ENCODE measurements at places on chromosomes 3 and 15.

DNA sequence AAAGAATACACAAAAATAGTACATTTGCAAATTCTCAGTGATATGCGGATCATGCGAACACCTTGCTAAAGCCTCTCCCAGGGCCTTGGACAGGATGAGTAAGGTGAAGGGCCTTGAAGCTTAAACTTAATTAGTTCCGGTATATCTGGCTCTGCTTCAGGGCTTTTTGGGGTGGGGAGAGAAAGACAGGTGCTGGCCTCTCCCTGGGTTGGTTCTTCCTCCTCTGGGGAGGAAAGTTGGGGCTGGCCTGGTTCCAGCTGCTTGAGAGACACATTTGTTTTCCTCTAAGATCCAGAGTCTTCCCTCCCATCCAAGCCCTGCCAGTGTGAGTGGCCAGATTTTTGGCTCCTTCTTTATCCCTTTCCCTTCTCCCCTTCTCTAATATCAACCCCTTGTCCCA, 64.7 kb upstream of the EPHB3 start:
- DNase-seq, result no peak

DNA sequence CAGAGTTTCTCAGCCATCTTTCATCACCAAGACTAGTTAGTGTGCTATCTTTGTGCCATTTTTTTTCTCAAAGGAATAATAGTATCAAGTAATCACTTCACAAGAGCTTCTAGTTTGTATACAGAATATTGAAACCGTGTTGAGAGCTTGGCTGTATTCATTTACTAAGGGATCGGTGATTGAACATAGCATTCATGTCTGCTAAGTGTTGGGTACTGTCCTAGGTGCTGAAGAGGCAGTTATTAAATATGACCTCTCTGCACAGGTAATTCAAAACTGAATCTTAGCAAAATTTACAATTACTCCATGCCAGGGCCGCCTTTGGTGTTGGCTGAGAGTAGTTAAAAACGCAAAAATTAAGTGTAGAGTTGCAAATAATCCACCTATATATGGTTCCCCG, 355.3 kb upstream of the RORA start:
- no peak for DNase-seq

DNA sequence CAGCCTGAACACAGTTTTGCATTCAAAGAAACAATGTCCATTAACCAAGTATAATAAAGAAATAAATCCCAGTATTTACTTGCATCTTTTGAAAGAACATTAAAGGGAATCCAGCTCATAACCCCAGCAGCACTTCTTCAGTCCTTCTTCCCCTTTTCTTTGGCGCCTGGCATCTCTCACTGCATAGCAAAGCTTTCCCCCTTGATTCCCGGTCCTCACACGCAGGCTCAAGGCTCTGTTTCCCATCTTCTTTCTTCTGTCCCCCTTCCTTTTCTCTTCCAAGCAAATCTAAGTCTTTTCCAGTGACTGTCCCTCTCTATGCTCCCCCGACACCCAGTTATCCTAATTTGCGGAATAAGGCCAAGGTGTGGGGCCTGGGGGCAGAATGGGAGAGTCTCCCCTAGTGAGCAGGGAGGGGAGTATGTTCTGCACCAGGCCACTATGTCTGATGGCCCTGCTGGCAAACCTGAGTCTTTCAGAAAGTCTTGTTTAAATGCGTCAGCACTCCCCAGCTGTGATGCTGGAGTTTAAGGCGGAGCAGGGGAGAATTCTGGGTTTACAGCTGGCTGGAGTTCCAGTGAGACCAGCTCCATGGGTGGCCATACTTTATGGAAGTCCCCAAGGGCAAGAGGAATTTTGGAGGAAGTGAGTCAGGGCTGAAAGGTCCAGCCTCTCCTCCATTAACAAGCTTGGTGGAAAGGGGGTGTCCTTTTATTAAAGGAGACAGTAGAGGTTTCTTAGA, 42.1 kb downstream of the GOLGA6A start:
- no peak for DNase-seq

GRCh38 chr15:99139276-99139675, 34.4 kb downstream of the SYNM start:
- no peak for DNase-seq

- no peak for DNase-seq
Measured at GRCh38 chr15:68209735-68210408, 4.7 kb upstream of the CALML4 start.

GRCh38 chr3:50806031-50806430, 131.3 kb downstream of the DOCK3 start:
- no peak for DNase-seq

- no peak for DNase-seq
Measured at GRCh38 chr3:58692484-58692883, 25.9 kb upstream of the FAM3D start.

DNA sequence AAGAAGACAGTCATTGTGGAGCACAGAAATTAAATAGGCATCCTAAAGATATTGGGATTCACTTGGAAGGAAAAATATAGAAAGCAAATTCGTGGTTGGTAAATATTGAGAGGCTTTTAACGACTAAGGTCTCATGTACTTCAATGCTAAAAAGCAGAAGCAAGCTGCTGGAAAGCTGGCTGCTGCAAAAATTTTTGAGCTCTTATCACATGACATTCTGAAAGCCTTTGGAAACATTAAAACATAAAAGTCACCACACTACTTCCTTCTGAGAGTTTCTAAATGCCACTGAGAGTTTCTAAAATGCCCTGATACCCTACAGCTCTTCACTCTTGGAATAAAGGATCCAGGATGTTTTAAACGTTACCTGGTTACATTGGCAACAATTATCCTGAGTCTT, 39.0 kb upstream of the CBLB start:
- no peak for DNase-seq

- no peak for DNase-seq
Measured at GRCh38 chr3:143764840-143765239, 83.4 kb downstream of the SLC9A9 start.

Measured in SK-N-MC (cell line).